ENCODE measurements at places on chromosomes 16 and 17. TPM values are rescaled to one million over a fixed set of nuclear protein-coding genes. Genes with fewer than 3 reads are reported as not detected.

The KRT24 gene
- not detected for total RNA-seq

GRCh38 chr17:82871776-82872561 is 32.1 kb upstream of the ZNF750 start:
- H3K4me3 ChIP-seq, result no peak overlapping the region
- no peak for DNase-seq
- no peaks in the 10 kb centered on the region for H3K27me3 ChIP-seq
- peaks cover 11% of the 10 kb centered on the region for H3K4me1 ChIP-seq

GRCh38 chr16:3256866-3257465 is 533 bp upstream of the MEFV start:
- no peaks in the 10 kb centered on the region for H3K36me3 ChIP-seq
- no peak overlapping the region for H3K4me3 ChIP-seq
- no peak overlapping the region for H3K27ac ChIP-seq
- DNase-seq, result peak; percentile 16

GRCh38 chr17:78437508-78438169 is 59.2 kb downstream of the PGS1 start:
- H3K27ac ChIP-seq, result no peak overlapping the region
- no peaks in the 10 kb centered on the region for H3K4me1 ChIP-seq
- no peak for DNase-seq
- H3K27me3 ChIP-seq, result peaks cover 24% of the 10 kb centered on the region
- no peak overlapping the region for H3K4me3 ChIP-seq
- no peaks in the 10 kb centered on the region for H3K36me3 ChIP-seq

DNA sequence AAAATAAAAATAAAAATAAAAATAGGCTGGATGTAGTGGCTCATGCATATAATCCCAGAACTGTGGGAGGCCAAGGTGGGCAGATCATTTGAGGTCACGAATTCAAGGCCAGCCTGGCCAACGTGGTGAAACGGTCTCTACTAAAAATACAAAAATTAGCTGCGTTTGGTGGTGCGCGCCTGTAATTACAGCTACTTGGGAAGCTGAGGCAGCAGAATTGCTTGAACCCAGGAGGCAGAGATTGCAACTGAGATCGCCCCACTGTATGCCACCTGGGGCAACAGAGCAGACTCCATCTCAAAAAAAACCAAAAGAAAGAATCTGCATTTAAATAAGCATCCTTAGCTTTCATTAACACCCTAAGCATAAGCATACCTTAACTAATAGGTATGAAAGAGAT is 33.8 kb downstream of the YWHAE start:
- DNase-seq, result no peak
- H3K4me1 ChIP-seq, result peaks cover 79% of the 10 kb centered on the region
- peaks cover 16% of the 10 kb centered on the region for H3K36me3 ChIP-seq
- H3K27me3 ChIP-seq, result peaks cover 1% of the 10 kb centered on the region

DNA sequence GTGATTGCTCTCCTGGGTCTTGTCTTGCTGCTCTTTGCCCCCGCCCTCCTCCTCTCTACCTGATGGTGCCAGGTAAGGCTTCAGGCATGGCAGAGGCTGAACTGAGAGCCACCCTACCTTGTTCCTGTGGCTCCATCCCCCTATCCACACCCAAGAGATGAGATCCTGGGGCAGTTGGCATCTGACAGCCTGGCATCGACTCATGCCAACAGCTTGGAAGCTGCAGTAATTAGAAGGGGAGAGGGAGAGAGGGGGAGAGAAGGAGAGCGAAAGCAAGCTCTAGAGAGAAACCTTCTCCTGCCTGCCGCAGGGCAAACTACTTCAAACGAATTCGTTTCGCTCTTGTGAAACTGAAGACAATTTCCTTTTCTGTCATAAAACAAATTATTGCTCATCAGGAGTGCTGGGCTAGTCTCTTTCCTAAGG is 13.8 kb upstream of the SP6 start:
- H3K27me3 ChIP-seq, result peaks cover 5% of the 10 kb centered on the region
- H3K27ac ChIP-seq, result peak overlapping the region; percentile 75
- peak; percentile 43 for DNase-seq
- H3K36me3 ChIP-seq, result peaks cover 5% of the 10 kb centered on the region
- peaks cover 38% of the 10 kb centered on the region for H3K4me1 ChIP-seq
- peak overlapping the region; percentile 39 for H3K4me3 ChIP-seq

GRCh38 chr16:31350275-31351005 is 4.5 kb upstream of the ITGAX start:
- peaks cover 2% of the 10 kb centered on the region for H3K27me3 ChIP-seq
- no peaks in the 10 kb centered on the region for H3K36me3 ChIP-seq
- H3K4me3 ChIP-seq, result no peak overlapping the region
- DNase-seq, result no peak
- no peak overlapping the region for H3K27ac ChIP-seq

DNA sequence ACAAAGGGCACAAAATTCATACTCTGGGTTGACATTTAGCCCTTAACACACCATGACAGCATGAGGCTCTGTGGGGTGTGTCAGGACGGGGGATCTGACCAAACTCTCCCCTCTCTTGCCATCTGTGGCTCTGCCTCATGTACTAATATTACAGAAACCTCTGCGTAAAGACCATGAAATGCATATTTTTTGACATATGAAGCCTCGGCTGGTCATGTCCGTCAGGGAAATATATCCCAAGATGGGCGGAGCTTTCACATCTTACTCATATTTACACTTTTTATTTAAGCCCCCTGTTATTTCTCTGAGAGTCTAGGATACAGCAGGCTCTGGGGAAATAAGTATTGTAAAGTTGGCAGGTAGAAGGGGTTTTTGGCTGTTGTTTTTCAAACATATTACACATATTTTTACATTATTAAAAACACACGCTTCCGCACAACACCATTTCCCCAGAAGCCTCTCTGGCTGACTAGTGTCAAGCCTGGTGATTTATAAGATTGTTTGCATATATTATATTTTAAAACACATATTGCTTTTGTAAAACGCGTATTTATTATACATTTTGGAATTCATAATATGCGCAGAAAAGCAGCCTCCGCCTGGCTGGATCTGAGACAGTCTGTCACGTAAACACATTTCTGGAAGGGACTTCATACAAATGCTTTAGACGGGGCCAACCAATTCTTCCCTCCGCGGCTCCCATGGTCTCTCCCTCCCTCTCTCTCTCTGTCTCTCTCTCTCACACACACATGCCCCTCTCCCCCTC is 237.7 kb upstream of the ZFHX3 start:
- H3K36me3 ChIP-seq, result no peaks in the 10 kb centered on the region
- no peak overlapping the region for H3K27ac ChIP-seq
- no peak overlapping the region for H3K4me3 ChIP-seq
- DNase-seq, result no peak

Measured in HFFc6 (cell line).